Activated naive CD4-positive, alpha-beta T cell treated with anti-CD3 and anti-CD28 coated beads, Interleukin-2, amount 10 ng/mL, durations not matched to agents 5 hours and 36 hours (primary cell): ENCODE measurements at places on chromosomes 2 and 18. TPM values are rescaled to one million over a fixed set of nuclear protein-coding genes. Genes with fewer than 3 reads are reported as not detected.

Gene ALKAL2
- total RNA-seq = 0.43 TPM

Gene SPAG16
- total RNA-seq = 9.8 TPM

Gene HNMT
- not detected for total RNA-seq

Gene RGPD3
- 0.13 TPM for total RNA-seq

Gene RND3
- total RNA-seq = not detected

Gene DSG2
- 0.53 TPM for total RNA-seq
